ENCODE measurements at places on chromosomes 4 and X.

DNA sequence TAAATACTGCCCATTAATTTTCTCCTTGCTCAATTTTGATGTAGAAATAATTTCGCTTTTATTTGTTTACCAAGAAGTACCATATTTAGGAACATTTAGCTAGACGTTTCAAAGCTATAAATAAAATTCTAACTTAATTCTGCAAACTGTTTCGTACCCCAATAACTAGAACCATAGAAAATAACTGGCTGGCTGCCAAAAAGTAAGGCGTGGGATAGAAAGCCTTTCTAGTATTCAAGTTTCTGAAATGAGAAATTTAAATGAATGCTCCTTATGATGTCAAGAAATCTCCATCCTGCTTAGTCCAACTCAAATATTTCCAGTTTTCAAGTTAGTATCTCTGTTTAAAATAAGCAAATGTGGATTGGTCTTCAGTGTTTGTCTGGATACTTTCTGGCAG, 167.4 kb downstream of the FBXO8 start:
- no peak for DNase-seq

GRCh38 chr4:24203926-24204325, 314.1 kb upstream of the PPARGC1A start:
- no peak for DNase-seq

DNA sequence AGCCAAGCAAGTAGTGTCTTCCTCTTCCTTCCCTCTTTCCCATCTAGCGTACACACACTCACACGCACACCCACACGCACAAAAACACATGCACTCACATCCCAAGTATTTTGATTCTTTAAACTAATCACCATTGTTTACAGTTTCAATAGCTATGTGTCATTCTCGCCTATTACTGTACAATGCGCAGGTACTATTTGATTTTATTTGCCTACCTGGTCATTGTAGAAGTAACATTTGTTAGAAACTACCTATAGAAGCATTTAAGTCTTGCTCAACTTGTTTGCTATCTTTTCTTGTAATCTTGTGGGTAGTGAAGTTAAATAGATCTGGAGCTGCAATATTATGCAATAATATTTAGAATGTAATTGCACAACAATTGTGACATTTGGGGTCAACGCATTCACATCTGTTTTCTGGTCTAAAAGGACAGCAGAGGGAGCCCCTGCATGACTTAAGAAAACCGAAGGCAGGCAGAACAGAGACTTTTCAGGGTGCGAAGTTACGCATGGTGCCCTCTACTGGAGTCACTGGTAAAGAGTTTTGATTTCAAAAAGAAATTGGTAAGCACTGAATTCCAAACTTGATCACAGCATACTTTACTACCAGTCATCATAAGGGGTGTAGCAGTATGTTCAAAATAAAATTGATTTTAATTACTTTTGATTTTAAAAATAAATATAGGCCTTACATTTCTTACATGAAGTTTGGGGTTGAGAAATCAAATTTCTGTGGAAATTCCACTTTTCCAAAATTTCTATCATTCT, 503.3 kb upstream of the FAM241A start:
- peak; percentile 63 for DNase-seq

GRCh38 chr4:137451172-137451825, 81.0 kb downstream of the PCDH18 start:
- DNase-seq: no peak

DNA sequence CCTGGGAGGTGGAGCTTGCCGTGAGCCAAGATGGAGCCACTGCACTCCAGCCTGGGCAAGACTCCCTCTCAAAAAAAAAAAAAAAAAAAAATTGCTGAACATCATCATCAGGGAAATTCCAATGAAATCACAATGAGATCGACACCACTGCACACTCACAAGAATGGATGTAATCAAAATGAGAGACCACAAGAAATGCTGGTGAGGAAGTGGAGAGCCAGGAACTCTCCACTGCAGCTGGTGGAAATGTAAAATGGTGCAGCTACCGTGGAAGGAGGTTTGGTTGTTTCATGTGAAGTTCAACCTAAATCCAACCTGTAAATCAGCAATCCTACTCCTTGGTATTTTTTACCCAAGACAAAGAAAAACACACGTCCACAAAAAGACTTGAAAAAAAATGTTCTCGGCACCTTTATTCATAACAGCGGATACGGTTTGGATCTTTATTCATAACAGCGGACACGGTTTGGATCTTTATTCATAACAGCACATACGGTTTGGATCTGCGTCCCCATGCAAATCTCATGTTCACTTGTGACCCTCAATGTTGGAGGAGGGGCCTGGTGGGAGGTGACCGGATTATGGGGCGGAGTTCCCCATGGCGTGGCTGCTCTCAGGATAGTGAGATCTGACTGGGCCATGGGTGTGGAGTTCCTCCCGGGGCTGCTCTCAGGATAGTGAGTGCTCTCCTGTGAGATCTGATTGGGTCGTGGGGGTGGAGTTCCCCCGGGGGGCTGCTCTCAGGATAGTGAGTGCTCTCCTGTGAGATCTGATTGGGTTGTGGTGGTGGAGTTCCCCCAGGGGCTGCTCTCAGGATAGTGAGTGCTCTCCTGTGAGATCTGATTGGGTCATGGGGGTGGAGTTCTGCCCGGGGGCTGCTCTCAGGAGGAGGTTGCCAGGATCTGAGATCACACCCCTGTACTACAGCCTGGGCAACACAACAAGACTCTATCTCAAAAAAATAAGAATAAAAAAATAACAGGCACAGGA, 7.7 kb downstream of the GAK start:
- DNase-seq: no peak

DNA sequence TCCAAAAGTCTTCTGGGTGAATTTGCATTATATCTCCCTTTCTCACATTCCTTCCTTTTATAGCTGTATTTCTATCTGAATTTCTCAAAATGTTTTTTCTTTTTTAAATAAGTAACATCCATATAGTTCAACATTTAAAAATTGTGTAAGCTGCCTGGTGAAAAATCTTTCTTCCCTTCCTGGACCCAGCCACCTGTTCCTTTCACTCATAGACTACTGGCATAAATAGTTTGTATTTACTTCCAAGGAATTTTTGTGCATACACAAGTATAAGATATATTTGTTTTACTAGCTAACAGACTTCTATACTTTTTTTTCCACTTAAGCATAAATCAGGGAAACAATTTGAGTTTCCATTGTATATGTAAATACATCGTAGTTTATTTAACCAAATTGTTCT, 35.7 kb downstream of the PACRGL start:
- no peak for DNase-seq

DNA sequence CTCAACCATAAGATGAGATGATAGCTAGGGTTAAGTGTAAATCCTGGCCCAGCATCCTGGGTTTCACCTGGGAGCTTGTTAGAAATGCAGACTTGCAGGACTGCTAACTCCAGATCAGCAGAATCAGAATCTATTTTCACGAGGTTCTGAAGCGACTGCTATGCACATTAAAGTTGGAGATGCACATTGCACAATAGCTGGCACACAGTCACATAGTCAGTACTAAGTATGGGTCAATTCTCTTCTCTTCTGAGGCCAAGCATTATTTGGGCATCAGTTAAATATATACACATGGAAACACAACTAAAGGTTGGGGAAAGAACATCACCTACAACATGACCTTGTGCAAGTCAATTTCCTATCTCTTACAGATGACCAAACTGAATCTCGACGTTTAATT, 155.1 kb upstream of the FGF13 start:
- DNase-seq: no peak

DNA sequence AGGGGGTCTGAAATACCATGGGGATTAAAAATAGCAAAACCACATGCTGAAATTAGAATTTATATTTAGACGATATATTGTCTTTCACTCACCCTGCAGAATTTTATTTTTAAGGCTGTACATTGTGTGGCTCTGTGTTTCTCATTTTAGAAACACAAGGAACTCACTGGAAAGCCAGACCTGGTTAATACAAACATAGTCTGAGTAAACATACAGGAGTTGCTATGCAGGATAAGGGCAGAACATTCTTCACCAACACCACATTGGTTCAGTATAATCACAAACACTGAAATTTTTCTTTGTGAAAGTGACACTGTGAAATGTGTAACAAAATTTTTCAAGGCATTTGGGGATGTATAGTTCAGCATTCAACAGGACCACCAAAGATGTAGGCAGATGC, 115.5 kb downstream of the ARX start:
- no peak for DNase-seq

DNA sequence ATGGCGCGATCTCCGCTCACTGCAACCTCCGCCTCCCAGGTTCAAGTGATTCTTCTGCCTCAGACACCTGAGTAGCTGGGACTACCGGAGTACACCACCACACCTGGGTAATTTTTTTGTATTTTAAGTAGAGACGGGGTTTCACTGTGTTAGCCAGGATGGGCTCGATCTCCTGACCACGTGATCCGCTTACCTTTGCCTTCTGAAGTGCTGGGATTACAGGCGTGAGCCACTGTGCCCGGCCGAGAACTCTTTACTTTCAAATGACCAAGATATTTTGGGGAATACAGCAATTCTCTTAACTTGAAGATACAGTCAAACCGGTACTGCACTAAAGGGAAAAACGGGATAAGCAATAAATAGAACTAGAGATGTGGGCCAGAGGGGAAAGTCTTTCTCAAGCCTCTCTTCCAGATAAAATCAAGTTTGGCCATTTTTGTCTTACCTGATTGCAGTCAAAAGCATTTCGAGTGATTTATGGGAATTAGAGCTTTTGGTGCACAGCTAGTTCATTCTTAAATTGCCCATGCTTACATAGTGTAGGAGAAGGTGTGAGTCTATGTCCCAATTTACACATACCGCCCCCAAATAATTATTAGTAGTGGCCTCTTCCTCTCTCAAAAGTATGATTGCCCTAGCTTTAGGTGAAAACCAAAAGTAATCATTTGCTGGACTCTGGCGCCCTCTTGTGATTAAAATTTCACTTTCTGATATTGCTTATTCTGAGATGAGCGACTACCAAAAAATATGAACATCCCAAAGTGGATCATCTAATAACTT, 53.2 kb upstream of the ABCG2 start:
- DNase-seq: no peak

DNA sequence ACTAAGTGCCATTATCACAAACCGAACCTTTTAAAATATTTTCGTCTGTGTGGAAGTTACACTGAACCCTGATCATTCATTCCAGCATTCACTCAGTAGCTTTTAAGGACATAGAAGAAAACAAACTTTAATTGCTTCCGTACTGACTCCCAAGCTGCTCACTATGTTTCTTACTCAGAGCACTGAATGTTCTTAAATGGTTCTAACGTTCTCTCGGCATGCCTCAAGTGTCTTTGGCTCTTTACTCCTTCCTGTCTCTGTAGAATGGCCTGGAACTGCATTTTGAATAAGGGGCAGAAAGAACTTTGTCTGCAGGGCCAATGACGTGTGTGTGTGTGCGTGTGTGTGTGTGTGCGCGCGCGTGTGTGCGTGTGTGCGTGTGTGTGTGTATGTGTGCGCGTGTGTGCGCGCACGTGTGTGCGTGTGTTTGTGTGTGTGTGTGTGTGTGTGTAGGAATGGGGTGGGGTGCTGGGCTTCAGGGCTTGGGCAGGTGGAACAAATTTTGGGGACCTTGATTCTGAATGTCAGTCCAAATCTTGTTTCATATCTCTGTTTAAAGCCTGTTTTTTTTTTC, 50.5 kb upstream of the PAQR3 start:
- no peak for DNase-seq

DNA sequence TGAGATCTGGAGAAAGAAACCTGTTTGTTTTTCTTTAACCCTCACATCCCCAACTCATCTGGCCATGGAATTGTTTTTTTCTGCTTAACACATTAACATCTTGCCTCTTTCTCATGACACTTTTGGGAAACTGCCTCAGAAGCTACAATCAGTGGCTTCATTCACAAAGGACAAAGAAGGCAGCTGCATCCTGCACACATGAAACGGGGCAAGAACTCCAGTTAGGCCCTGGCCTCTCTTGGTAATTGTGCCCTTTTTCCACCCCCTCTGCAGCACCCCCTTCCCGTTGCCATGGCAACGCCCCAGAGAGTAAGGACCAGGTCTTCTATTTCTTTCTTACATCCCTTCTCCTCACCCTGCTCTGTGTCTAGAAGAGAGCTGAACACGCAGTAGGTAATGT, 103.4 kb downstream of the PDGFRA start:
- no peak for DNase-seq

- no peak for DNase-seq
Measured at GRCh38 chr4:134906404-134907023, 704.9 kb upstream of the PABPC4L start.

DNA sequence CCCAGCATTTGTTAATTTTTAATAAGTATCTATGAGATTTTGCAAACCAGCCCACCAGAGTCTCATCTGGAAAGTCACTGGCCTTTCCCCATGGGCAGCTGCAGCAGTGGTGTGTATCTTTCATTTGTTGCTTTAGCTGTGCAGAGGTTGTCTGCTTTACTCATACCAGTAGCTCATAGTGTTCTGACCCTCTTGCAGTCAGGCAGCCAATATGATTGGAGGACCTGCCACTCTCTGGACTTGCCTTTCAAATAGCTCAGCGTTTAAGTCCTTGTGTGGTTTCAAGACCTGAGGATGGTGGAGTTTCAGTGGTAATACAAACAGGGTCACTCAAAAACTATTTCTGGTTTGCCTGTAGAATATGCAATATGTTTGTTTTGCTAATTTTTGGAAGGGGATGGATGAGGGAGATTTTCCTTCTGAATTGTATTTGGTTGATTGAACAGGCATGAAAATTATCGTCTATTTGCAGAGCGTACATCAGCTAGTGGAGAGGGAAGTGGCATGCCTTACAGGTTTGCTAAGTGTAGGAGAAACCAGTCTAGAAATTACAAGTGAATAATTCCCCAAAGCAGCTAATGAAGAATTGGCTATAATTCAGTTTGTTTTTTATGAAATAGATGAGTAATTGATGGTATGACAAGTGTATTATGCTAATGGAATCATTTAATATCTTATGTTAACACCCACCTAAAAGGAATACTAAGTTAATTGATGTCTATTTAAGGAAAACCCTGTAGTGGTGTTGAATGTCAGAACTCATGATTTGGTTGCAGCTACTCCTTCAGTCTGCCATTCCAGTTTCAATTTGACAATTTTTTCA, 8.9 kb downstream of the POLA1 start:
- DNase-seq: no peak

DNA sequence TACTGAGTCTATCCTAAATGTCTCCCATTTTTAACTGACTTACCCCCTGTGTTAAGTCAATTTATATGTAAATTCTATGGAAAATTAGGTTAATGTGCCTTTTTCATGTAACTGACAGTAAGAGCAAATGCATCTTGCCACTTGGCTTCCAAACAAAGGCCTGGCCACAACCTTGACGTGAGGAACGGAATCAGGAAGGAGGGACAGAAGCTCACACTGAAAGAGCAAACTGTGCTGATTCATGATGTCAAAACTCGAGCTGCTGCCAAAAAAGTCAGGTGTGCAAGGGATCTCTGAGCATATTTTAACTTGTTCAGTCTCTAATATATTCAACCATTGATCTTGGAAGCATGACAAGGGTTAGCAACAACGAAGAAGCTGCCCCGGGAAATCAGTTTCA, 35.8 kb downstream of the GPM6A start:
- no peak for DNase-seq

DNA sequence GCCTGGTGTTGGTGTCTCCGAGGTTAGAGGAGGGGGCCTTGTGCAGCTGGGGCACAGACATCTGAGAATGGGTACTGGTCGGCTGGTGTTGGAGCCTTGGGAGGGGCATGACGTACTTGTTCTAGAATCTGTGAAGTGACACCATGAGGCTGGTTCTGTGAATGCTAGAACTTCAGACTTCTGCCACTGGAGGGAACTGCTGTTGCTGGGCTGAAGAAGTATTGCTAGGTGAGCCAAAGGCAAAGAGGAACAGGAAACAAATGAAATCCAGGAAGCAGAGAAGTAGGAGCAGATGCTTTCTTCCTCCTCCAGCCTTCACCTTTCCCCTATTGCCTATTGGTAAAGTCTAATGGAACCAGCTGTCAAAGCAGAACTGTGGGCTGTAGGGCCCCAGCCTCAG, 120.9 kb upstream of the DDIT4L start:
- DNase-seq: no peak

GRCh38 chrX:136692271-136692670, 44.3 kb downstream of the CD40LG start:
- no peak for DNase-seq
